ENCODE measurements at places on chromosomes 5 and 9.
A peak's percentile ranks its signal among the peaks of the same experiment; 100 is the strongest.

- no peak for DNase-seq
Observed at GRCh38 chr5:88190106-88190834, 78.4 kb downstream of the TMEM161B start.

GRCh38 chr9:89278551-89278950 lies 32.4 kb upstream of the CKS2 start:
- DNase-seq = no peak

- DNase-seq = no peak
Observed at GRCh38 chr5:84202136-84202535, 182.5 kb downstream of the EDIL3 start.

- DNase-seq = no peak
Observed at GRCh38 chr9:27496135-27496504, 28.0 kb upstream of the IFNK start.

GRCh38 chr5:24245821-24246220 lies 399.0 kb downstream of the CDH10 start:
- no peak for DNase-seq

DNA sequence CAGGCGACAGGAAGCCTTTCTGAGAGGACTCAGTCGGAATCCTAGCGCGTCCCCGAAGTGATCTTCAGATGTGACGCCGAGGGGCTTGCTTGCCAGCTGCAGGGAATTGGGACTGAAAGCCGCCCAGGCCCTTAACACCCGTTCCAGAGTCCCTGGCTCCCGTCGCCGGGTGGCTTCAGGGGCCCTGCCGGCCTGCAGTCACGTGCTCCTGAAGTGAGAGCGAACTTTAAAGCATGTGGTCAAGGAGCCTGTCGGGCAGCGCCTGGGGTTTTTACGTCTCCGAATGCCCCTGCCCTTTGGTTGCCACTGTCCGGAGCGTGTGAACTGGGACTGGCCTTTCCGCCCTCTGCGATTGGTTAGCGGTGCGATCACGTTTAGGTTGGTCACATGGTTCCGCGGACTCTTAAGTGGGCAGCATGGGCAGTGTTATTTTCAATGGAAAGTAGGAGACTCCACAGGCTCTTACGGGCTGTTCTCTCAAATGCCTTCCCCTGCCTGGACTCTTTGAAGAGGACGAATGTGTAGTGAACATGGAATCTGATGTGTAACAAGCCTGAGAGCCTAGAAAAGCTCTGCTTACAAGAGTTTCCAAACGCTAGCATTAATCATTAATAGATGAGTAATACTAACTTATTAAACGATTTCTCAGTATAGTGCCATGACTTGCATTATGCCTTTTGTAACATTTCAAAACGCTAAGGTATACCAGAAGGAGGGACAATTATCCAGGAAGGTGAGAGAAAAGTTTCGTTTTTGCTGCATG lies 1.9 kb downstream of the VLDLR start:
- no peak for DNase-seq

DNA sequence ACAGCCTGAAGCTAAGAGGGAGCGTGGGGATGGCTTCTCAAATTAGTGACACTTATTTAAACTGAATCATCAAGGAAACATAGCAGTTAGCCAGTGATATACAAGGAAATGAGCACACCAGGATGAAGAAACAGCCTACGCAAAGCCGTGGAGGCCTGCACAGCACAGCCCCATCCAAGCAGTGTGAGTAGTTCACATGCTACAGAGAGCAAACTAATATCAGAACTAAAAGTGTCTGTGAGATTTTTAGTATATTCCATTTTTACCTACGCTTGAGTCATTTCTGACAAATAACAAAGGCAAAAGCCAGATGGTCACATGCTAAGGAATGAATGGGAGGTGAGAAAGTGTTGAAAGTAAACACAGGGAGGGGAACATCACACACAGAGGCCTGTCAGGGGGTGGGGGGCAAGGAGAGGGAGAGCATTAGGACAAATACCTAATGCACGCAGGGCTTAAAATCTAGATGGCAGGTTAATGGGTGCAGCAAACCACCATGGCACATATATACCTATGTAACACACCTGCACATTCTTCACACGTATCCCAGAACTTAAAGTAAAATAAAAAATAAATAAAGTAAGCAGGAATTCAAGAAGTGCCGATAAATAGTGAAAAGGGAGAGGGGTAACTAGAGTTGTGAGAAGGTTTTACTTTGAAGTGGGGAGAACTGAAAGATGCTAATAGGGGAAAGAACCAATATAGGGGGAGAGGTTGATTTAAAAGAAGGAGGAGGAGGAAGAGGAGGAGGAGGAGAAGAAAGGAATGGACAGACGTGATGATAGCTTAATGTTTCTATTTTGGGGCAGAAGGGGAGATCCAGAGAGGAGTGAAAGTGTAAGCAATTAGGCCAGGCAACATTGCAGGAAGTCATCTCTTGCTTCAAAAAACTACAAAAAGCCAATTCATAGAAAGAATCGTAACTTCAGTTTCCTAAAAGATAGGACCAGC lies 100.9 kb upstream of the PTGER4 start:
- no peak for DNase-seq

GRCh38 chr9:18437315-18438201 lies 36.4 kb upstream of the ADAMTSL1 start:
- no peak for DNase-seq

DNA sequence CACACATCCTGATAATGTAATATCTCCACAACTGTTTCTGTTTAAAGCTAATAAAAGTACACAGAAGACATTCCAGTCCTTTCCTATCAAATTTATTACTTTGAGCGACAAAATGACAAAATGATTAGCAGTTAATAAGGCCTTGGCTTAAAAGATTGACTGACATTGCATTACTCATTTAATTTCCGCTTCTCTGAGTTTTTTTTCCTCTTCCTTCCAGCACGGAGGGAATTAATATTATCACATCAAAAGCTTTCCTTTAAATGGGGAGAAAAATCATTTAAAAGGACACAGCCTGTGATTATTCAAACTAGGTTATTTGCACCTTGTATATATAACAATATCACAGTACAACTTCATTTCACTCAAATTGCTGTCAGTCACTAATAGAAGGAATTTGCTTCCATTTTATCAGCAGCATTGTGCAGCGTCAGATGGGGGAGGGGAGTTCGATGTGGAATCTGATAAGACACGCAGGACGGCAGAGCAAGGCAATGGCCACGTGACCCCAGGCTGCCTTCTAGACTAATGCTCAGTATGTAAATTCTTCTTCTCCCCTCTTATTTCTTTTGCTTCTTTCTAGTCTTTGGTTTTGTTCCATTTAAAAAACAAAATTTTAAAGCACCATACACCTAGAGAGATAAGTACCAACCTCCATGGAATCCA lies 400.5 kb downstream of the IRX1 start:
- DNase-seq = no peak

GRCh38 chr5:175796536-175797499 lies 74.6 kb upstream of the CPLX2 start:
- peak; percentile 59 for DNase-seq

GRCh38 chr5:123671042-123671441 lies 159.1 kb downstream of the CSNK1G3 start:
- peak; percentile 6 for DNase-seq

DNA sequence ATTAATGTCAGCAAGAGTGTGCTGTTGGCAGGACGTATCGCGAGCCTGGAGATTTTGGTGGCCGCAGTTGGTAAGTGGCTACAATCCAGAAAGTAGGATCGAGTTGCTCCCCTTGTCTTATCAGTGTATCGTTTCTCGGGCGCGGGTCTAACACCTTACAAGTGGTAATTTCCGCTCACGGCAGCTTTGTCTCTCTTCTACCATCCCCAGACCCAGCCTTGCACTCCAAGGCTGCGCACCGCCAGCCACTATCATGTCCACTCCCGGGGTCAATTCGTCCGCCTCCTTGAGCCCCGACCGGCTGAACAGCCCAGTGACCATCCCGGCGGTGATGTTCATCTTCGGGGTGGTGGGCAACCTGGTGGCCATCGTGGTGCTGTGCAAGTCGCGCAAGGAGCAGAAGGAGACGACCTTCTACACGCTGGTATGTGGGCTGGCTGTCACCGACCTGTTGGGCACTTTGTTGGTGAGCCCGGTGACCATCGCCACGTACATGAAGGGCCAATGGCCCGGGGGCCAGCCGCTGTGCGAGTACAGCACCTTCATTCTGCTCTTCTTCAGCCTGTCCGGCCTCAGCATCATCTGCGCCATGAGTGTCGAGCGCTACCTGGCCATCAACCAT lies 1.1 kb downstream of the PTGER4 start:
- DNase-seq = no peak

GRCh38 chr5:7396713-7397454 lies 946 bp downstream of the ADCY2 start:
- no peak for DNase-seq

DNA sequence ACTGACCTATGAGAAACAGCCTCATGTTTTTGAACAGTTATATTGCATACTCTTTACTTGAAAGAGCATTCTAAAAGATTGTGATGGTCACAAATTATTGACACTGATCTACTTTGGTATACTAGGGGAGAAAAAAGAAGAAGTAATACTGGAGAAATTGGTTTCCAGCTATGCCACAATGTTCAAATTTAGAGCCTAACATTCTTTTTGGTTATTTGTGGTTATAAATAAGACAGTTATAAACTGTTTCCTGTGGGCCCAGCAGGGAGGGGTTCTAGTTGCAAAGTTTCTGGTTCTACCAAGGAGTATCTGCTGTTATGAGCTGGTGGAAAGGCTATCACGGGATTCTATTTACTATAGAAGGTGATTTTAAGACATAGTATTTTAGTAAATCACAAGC lies 4.8 kb downstream of the CWC27 start:
- DNase-seq = no peak

DNA sequence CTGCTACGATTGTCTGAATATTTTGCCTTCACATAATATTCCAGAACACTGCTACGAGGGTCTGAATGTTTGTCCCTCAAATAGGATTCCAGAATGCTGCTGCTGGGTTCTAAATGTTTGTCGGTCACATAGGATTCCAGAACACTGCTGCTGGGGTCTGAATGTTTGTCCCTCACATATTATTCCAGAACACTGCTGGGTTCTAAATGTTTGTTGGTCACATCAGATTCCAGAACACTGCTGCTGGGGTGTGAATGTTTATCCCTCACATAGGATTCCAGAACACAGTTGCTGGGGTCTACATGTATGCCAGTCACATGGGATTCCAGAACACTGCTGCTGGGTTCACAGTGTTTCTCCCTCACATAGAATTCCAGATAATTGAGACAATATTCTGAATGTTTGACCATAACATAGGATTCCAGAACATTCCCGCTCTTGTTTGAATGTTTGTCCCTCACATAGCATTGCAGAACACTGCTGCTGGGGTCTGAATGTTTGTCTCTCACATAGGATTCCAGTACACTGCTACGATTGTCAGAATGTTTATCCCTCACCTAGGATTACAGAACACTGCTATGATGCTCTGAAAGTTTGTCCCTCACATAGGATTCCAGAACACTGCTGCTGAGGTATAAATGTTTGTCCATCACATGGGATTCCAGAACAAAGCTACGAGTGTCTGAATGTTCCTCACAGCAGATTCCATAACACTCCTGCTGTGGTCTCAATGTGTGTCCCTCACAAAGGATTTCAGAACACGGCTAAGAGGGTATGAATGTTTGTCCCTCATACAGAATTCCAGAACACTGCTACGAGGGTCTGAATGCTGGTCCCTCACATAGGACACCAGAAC lies 201.8 kb downstream of the FOXD4L6 start:
- DNase-seq = no peak

- no peak for DNase-seq
Observed at GRCh38 chr9:114880291-114880745, 50.1 kb downstream of the TNFSF8 start.

- no peak for DNase-seq
Observed at GRCh38 chr9:95626341-95626740, 109.6 kb upstream of the PTCH1 start.

DNA sequence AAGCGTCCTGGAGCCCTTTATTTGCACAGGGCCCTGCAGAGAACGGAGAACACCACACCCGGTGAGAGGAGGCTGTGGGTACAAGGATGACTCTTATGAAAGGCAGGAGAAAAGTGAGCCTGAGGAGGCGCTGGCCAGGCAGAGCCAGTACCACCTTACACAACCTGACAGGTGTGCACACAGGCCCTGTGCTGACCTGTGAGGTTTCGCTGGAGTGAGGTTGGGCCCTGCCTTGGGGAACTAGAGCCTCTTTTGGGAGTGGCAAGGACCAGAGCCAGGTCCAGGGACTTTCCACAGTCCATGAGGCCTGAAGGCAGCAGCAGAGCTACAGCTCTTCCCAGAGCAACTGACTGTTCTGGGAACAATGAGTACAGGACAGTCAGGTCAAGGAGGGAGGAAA lies 3.1 kb downstream of the SRD5A1 start:
- DNase-seq = no peak

DNA sequence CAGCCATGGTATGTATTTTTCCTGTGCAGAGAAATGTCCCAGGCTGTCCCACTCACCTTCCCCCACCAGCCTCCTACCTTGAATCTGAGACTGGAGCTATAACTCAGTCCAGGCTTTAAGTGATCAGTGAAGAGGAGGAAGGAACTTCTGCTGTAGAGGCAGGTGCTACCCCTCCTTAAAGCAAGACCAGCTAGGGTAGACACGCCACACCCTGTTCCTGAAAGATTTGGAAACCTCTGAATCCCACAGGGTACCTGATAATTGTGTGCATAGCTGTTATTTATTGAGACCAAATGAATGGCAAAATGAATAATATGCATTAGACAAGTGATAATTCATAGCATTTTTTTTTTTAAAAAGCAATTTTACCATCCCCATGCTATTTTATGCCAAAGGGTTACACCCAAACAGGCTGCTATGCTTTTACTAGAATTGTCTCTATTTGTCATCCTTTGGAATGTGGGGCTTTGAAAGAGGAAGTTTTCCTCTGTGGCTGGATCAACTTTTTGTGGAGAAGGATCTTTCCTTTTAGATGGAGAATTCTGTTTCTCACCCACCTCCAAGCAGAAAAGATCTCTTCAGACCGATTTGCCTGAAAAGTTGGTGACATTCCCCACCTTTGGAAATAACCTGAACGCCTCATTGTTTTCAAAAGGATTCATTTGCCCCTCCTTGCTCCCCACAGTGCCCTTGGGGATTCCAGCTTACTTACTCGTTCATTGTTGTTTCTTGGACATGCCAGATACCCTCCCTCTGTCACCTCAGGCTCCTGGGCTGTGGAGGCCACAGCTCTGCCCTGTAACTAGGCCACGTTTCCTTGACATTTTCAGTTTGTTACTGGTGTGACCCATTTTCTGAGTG lies 248.7 kb downstream of the NR3C1 start:
- DNase-seq = no peak

DNA sequence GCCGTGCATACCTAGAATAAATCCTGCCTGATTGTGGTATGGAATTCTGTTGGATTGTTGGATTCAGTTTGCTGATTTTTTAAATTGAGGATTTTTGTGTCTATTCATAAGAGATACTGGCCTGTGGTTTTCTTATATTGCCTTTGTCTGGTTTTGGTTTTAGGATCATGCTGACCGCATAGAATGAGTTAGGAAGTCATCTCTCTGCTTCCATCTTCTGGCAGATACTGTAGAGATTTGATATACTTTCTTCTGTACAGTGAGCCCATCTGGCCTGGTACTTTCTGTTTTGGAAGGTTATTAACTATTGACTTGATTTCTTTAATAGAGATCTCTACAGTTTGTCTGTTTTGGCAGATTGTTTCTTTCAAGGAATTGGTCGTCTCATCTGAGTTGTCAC lies 14.7 kb downstream of the CEP72 start:
- DNase-seq = no peak
